ENCODE measurements at places on chromosomes 2 and 18.

DNA sequence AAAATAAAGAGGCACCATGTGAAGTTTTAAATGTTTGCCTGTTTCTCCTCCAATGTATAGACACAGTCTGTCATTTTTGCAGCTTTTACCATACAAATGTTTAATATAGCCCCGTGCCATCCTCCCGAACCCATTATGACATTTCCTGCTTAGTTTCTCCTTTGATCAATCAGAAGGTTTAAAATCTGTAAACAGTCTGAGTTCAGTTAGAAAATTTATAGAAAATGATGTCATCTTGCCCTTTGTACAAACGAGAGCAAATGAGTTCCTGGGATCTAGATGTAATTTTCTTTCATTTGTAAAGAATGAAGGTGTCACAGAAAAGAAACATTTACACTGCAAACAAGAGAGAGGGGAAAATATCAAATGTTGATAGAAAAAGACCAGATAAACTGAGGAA is 62.7 kb upstream of the NFU1 start:
- DNase-seq, result no peak

GRCh38 chr2:48901416-48901815 is 145.9 kb upstream of the LHCGR start:
- DNase-seq, result no peak

- DNase-seq, result no peak
Measured at GRCh38 chr2:25853038-25853638, 25.1 kb downstream of the ASXL2 start.

DNA sequence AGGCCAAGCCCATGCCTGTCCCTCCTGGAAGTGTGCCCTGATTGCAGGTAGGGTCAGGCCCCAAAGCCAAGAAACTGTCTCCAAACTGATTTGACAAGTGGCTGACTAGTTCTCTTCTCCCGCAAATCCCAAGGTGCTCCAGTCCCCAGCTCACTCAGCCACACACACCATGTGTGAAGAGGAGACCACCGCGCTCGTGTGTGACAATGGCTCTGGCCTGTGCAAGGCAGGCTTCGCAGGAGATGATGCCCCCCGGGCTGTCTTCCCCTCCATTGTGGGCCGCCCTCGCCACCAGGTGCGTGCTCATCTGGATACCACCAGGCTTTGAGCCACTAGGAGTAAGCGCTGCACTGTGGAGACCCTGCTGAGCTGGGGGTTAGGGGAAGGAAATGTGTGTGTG is 8.3 kb downstream of the ACTG2 start:
- no peak for DNase-seq

GRCh38 chr2:233439191-233439590 is 84.9 kb downstream of the DGKD start:
- peak; percentile 56 for DNase-seq

DNA sequence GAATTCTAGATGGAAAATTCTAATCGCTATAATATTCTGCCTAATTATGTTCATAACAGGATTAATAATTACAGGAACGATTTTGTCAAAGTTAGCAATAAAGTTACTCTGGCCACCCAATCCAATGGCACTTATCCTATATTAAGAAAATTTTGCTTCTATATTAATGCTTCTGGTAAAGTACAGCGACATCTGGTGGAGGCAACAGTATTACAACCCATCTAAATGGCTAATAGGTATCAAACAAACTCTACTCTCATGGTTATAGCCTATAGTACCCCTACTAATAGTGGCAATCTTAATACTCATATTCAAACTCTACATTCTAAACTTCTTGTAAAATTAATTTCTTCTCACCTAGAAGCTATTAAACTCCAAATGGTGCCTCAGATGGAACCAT is 1084.7 kb upstream of the LRRTM1 start:
- peak; percentile 0 for DNase-seq

GRCh38 chr18:10588975-10589374 is 63.1 kb downstream of the NAPG start:
- peak; percentile 2 for DNase-seq

DNA sequence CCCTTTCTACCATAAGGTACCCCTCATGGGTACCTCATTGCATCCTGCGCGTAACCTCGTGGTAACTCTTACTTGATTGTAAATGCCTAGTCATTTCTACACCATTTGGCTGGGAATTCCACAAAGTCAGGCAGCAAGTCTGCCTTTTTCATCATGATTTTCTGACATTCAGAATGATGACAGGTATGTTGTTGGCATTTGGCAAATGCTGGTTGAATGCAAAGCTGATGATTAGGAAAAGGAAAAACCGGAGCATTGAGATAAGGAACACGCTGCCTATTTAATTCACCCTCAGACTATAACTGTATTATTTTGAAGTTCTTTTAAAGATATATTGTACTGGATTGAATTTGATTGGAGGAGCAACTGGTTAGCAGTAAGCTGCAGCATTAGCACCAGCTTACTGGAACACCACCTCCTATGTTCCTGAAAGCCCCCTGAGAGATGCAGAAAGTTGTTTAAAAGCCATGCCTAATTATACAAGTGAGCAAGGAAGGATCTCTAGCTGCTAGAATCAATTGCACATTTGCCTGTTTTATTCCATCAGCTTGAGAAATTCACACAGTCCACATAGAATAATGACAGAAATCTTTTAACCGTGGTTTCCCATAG is 520.1 kb downstream of the LRP1B start:
- no peak for DNase-seq

Data from fibroblast of mammary gland (primary cell).